H9 (cell line): ENCODE measurements at places on chromosomes 7 and 10. TPM values are rescaled to one million over a fixed set of nuclear protein-coding genes. Genes with fewer than 3 reads are reported as not detected.

DNA sequence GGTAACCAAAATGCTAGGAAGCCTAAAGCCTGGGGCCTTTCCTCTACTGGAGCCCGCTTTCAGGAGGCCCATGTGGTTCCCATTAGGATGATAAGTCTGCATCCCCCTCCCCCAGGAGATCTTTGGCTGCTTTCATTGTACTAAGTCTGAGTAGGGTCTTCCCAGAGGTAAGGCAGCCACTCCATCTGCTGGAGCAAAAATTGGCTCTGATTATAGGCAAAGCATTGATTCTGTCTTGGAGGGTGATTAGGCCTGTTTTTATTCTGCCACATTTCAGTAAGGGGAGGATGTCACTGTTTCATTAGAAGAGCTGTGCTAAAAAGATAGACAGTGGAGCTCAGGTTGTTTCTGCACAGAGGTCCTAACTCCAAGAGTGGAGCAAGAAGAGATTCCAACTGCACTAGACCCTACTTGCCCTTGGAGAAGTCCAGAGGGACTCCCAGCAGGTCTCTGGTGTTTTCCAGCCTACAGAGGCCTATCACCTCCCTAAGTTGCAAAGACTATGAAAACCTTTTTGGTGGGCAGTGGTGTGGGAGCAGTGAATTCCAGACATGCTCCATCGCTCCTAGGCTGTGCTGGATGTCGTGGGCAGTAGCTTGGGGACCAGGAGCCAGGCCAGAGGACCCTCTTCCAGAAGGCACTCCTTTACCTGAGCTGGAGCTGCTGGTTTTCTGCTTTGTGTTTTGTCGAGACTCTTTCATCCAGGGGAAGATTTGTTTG lies 7.1 kb upstream of the HOXA2 start:
- peaks cover 97% of the 10 kb centered on the region for H3K27me3 ChIP-seq
- no peak for DNase-seq
- no peaks in the 10 kb centered on the region for H3K4me1 ChIP-seq
- H3K4me3 ChIP-seq: no peak overlapping the region
- H3K27ac ChIP-seq: no peak overlapping the region

DNA sequence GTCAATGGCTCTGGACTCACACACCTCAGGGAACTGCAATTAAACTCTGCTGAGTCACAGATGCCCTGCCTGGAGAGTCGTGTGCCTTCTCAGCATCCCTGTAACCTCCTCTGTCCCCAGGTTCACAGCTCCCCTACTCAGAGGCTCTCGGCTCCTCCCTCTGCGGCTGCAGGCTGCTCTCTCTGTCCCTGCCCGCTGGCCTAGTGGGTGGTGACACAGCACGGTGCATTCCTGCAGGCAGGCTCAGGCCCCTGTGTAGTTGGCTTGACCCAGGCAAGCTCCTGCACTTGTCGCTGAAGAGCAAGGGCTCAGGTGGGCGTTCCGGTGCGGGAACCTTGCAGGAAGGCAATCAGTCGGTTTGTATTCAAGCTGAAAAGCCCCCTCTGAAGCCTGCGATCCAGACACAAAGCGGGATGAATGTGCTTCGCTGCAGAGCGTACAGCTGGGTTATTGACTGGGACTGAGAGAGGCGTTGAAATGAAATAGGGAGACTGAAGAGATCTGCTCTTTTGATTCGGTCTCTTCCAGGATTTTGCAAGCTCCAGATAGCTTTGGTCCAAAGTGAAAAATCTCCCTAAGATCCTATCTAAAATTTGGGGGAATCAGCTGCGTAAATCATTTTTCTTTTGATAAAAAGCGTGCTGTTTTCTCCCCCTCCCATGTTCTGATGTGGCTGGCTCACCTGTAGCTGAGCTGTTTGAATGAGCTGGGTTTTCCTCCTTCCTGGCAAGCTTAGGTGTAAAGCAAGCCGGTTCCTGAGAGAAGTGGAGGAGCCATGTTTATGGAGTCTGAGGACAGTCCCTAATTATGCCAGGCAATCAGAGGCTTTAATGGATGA lies 208.7 kb upstream of the PHYHIPL start:
- no peak overlapping the region for H3K27ac ChIP-seq
- DNase-seq: peak; percentile 93
- H3K36me3 ChIP-seq: no peaks in the 10 kb centered on the region

- no peaks in the 10 kb centered on the region for H3K36me3 ChIP-seq
- no peaks in the 10 kb centered on the region for H3K27me3 ChIP-seq
- DNase-seq: no peak
- H3K27ac ChIP-seq: no peak overlapping the region
- H3K4me1 ChIP-seq: no peaks in the 10 kb centered on the region
Observed at GRCh38 chr7:33251301-33251700, 121.9 kb downstream of the BBS9 start.

DNA sequence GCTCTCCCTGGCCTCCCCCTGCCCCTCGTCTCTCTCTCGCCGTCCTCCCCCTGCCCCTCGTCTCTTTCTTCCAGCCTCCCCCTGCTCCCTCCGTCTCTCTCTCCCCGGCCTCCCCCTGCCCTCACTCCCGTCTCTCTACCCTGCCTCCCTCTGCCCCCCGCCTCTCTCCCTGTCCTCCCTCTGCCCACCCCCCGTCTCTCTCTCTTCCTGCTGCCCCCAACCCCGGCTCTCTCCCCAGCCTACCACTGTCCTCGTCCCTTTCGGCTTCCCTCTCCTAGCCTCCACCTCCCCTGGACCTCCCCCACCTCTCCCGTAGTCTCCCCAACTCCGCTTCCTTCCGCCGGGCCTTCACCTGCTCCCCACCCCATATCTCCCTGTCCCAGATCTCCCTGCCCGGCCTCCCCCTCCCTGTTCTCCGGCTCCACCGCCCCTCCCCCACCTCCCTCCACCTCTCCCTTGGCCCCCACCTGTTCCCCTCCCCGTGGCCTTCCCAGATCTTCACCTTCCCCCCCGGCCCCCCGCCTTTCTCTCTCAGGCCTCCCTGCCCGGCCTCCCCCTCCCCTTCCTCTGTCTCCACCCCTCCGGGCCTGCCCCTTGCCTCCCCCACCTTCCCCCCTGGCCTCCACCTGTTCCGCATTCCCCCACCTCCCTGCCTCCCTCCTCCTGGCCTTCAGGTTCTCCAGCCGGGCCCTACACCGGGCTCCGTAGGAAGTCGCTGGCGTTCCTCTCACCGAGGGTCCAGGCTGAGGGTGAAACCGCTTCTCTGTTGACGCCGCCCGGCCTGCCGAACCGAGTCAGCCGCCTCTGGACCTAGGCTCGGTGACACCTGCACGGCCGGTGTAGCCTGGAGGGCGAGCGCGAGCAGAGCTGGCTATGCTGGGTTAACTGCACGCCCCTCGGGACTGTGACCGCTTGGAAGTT lies 1.2 kb downstream of the GET4 start:
- peak overlapping the region; percentile 91 for H3K4me3 ChIP-seq
- peaks cover 27% of the 10 kb centered on the region for H3K36me3 ChIP-seq
- no peak overlapping the region for H3K27ac ChIP-seq

DNA sequence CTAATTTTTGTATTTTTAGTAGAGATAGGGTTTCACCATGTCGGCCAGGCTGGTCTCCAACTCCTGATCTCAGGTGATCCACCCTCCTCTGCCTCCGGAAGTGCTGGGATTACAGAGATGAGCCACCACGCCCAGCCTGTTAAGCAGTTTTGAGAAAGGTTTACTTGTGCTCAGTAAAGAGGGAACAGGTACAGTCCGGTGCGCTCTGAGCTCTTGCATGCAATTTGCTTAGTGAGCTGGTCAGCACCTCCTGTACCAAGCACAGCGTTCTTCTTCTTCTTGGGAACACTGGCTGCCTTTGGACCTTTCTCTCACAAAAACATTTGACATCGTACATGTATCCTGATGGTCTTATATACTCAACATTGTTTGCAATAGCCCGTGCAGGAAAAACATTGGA lies 118.3 kb downstream of the AKR1D1 start:
- no peak for DNase-seq
- H3K27ac ChIP-seq: no peak overlapping the region
- H3K36me3 ChIP-seq: peaks cover 8% of the 10 kb centered on the region; the same call in 2 of the 3 replicates
- H3K4me1 ChIP-seq: no peaks in the 10 kb centered on the region
- no peaks in the 10 kb centered on the region for H3K27me3 ChIP-seq
- H3K4me3 ChIP-seq: no peak overlapping the region

GRCh38 chr10:5406918-5407317 lies 2.3 kb upstream of the TUBAL3 start:
- H3K4me3 ChIP-seq: no peak overlapping the region
- peaks cover 11% of the 10 kb centered on the region for H3K36me3 ChIP-seq
- H3K27me3 ChIP-seq: no peaks in the 10 kb centered on the region
- DNase-seq: no peak
- H3K27ac ChIP-seq: no peak overlapping the region

GRCh38 chr10:15672469-15672868 lies 47.3 kb downstream of the ITGA8 start:
- H3K36me3 ChIP-seq: no peaks in the 10 kb centered on the region
- H3K4me3 ChIP-seq: no peak overlapping the region
- no peak for DNase-seq

DNA sequence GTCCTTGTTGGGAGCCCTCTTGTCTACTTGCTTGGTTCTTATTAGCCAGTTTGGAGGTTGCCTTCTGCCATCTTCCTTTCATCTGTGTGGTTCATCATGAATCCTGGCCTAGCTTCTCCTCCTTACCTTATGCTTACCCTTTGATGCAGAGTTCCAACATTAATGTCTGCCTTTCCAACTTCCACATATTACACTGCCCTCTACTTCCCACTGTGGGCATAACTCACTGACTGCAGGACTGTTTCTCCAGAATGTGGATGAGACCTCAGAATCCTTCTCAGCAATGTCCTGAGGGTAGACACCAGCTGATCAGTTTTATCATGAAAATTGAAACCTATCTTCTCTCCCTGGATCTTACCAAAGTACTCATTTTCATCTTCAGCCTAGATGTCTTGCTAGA lies 491.0 kb downstream of the LRMDA start:
- DNase-seq: no peak
- no peak overlapping the region for H3K27ac ChIP-seq

GRCh38 chr7:41298409-41298808 lies 404.5 kb downstream of the INHBA start:
- DNase-seq: no peak
- no peaks in the 10 kb centered on the region for H3K27me3 ChIP-seq
- no peaks in the 10 kb centered on the region for H3K36me3 ChIP-seq
- no peak overlapping the region for H3K27ac ChIP-seq
- no peaks in the 10 kb centered on the region for H3K4me1 ChIP-seq

The ELFN1 gene
- total RNA-seq: 3.7 and 4.0 TPM in 2 replicates

The HOXA1 gene
- total RNA-seq: 0.11 TPM in 1 of 2 replicates, not detected in the other
